ENCODE measurements at places on chromosomes 5 and 9.

DNA sequence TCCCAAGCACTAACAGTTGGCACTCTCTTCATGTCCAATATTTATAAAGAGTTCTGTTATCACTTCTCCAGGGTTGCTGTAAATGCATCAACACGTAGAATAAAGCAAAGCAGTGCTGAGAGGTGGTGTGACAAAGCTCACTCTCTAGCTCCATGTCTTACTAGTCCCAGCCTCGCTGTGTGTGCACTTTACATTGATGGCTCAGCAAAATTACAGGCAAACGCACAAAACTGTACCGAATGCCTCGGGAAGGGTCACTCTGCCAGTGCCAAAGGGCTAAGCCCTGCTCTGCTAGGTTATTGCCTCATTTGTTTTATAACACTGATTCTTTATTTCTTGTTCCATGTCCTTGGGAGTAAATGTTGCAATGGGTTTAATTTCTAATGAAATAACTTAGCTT is 1005.9 kb upstream of the WWC1 start:
- no peak for DNase-seq

DNA sequence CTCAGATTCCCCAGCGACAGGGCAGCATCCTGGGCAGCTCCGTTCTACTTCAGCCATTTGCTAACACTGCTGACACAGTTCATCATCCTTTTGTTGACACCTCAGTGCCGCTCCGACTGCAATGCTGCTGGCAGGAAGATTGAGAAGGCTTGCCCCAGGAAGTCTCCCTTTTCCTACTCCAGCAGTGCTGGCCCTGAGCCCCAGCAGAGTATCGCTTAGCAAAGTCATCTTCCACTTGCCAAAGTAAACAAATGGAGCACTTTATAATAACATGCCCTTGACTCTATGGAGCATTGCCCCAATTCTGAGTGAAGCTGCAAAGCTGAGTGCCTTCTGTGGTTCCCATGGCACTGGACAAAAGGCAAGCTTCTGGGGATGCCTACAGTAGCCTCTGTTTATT is 32.2 kb downstream of the PRLR start:
- DNase-seq, result no peak

DNA sequence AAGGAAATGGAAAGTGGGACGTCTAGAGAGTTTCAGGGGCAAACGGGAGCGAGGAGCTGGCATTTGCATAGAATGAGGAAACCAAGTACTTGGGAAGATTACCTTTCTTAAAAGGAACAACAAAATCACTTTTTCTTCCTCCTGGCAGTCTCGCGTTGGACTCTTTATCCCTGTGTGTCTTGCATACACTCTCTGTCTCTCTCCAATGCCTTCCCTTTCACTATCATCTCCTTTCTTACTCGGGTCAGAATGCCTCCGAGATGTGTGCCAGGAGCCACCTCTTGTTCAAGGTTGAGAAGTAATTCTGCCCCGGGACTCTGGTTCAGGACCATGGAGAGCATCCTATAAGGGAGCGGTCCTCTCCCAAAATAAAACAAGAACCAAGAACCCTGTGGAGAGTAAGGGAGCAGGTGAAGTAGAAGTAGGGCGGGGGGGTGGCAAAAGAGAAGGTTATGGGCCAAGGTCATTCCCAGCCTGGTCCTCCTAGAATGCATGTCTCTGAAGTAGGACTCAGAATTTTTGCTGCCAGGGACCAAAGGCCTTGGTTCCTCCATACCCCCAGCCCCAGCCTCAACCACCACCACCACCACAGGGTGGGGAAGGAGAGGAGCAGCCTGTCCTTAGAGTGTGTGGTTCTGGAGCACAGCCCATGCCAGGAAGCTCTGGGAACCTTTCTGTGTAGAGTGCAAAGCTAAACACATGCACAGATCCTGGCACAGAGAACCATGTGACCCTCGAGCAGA is 72.1 kb upstream of the ARAP3 start:
- no peak for DNase-seq

DNA sequence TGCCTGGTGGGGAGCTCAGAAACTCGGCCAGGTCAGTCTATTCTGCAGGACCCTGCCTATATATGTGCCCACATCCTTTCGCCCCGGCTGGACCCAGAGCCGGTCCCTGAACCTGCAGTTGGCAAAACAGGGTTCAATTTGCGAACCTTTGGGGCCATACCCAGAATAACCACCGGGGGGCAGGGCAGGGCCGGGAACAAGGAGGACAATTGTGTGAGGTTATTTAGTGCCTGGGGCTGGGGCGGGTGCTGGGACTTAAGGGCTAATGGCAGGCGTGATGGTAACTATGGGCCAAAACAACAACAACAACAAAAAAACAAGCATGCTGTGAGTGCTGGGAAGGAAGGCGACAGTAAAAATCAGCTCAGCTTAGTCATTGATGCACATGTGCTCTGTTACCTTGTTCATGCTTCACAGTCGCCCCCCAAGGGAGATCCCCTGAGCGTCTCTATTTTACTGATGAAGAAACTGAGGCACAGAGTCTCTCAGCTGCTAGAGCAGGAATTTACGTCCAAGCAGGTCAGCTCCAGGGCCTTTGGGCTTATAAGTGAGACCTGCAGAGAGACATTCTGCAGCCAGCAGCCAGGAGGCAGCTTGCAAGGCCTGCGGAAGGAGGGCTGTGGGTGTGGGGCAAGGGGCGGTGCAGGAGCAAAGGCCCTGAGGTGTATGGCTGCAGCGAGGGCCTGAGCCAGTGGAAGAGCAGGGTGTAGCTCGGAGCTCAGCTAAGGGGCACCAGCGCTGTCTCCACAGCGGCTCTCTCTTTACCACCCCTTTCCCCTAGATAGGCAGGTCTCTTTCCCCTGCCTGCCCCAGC is 106.0 kb downstream of the PHF2 start:
- DNase-seq, result no peak

DNA sequence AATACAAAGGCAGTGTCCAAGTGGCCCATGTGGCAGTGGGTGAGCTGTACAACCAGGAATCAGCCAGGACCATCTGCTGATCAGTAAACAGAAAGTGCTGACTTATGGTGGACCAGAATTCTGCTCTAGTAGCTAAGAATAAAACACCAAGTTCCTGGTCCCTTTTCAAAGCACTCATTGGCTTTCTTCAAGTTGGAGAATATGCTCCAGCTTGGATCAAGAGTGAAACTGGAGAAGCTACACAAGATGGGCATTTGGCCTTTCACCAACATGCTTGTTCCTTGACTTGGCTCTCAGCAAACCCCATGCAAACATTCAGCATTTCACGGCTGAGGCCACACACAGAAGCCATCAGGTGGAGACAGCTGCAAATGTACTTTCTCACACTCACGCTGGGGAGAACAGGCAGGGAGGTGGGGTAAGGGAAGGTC is 32.1 kb downstream of the MARCHF3 start:
- no peak for DNase-seq

DNA sequence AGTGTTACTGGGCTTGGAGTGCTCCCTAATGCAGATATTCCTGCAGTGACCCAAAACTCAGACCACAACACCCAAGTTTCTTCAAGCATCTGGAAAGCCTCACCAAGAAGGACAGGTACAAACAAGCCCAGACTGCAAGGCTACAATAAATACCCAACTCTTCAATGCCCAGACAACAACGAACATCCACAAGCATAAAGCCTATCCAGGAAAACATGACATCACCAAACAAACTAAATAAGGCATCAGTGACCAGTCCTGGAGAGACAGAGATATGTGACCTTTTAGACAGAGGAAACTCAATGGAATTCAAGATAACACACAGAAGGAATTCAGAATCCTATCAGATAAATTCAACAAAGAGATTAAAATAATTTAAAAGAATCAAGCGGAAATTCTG is 605.6 kb downstream of the PDE4D start:
- DNase-seq, result no peak

- peak; percentile 35 for DNase-seq
These were observed 37.4 kb downstream of the PIK3R1 start for GRCh38 chr5:68252673-68253623.

- no peak for DNase-seq
These were observed 89.3 kb upstream of the ALDH1A1 start for GRCh38 chr9:73042155-73042554.

DNA sequence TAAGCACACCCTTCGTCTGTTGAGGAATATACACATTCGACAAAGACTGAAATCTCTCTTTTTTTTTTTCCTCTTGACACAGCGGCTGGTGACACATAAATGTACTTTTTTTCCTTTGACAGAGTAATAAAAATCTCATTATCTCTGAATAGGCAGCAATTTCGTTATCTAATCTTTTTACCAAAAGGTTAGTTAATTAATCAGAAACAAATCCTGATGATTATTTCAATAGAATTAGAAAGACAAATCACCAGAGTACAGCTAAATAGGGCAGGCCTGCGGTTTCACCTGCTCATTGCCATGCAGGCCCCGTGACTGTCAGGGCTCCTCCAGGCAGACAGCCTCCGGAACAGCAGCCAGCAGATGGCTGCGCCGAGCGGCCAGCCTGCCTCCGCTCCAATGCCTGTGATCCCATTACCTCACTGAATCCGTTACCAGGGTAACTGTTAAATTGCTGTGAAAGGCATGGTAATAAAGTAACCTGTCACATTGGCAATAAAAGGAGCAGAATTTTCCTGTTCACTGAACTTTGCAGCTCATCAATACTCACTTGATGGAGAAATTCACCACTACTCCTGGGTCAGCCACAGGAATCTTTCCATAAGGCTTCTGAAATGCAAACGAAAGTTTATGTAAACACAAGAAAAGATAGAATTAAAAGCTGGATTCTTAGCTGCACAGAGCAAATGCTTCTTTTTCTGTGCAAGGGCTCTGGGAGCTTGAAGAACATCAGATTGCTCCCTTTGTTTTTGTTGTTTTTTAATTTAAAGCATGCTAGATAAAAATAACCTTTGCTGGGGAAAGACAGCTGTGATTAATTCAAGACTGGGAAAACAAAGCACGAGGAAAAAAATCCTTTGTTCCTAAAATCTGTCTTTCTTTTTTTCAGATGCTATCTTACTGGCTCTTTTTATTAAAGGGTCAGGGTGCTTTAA is 666.4 kb upstream of the ZNF608 start:
- DNase-seq, result no peak

GRCh38 chr5:160970605-160971191 is 118.7 kb upstream of the ATP10B start:
- DNase-seq, result no peak

- no peak for DNase-seq
These were observed 43.1 kb downstream of the BOD1 start for GRCh38 chr5:173573126-173573960.

DNA sequence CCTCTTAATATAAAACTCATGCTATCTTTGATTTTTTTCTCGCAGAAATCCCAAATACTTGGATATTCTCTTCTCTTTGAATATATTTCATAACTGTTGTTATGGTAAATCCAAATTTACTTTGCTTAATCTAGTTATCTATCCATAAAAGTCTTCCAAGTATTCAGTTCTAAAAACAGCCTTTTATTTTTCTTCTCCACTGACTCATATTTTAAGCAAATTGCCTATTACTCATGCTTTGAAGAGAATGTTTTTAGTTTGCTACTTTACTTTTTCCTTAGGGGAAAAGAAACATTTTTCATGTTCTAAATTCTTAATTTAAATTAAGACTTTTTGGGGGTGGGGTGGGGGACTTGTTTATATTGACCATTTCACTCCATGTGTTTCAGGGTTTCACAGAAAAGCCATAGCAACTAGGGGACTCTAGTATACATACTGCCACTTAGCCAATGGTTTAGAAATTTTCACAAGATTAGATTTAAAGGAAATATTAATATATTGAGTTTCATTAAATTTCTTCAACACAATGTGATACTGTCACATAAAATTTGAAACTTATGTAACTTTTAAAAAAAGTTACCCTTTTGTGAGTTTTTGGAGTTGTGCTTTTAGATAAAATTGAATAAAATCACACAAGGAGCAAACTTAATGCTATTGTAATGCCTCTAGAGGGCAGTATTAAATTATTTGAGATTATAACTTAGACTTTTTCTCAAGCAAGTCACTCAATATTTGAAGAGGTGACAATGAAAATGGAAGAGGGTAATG is 545.8 kb upstream of the ARRDC3 start:
- peak; percentile 38 for DNase-seq

DNA sequence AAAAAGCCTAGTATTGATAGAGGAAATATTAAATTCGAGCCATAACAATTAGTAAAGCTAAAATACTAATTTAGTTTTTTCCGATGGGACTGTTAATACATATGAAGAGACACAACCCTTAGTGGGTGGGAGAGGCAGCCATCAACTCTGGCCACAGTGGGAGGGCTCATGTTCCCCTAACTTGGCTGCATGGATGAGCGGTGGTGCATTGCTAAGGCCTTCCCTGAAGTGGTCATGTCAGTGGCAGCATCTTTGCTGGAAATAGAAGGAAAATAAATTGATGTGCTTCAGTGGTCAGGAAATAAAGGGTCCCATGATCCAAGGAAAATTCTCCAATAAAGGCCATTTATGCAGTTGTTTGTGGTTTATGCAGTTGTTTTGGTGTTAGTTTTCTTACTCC is 33.9 kb upstream of the F2RL2 start:
- DNase-seq, result no peak

GRCh38 chr5:119398727-119399466 is 43.1 kb downstream of the TNFAIP8 start:
- no peak for DNase-seq

DNA sequence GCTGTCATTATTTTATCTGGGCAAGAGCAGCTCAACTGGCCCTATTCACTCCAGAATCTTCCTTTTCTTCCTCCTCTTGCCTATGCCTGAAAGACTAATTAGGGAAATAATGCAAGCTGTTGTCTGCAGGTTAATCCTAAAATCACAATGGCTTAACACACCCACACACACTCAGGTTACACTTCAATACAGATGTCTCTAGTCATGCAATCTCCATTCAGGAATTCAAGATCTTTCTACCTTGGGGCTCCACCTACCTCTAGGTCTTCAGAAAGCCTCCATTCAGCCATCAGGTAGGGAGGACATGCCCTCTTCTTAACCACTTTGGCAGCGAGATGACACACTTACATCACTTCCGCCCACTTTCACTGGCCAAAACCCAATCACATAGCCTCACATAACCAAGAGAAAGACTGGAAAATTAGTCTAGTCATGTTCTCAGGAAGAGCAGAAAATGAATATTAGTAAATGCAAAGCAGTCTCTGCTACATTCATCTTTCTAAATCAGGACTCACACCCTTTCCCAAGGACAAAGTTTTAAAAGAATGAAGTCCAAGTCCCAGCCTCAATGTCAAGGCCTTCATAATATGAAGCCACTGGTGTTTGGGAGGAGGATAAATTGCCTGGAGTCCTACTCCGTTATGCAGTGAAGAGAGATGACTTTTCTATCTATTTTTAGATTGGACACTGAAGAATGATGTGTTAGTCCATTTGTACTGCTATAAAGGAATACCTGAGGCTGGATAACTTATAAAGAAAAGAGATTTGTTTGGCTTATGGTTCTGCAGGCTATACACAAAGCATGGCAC is 428.1 kb downstream of the EFNA5 start:
- no peak for DNase-seq

DNA sequence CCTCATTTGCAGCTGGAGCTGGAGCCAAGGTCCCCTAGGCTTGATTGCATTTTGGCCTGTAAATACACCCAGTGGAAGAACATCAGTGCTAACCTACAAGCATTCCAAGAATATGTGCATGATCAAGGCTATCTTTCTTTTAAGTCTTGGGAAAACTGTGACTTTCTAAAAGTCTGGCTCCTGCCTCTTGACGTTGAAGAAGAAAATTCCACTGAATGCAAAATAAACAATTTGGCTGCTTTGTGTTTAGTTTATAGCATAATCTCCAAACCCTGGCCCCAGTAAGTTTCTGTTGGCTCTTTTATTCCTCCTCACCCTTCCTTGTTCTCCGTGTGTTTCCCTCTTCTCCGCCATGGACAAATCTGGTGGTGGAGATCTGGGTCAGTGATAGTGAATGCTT is 109.3 kb upstream of the TLE1 start:
- no peak for DNase-seq

GRCh38 chr9:96089452-96090085 is 212.4 kb downstream of the HSD17B3 start:
- DNase-seq, result no peak

GRCh38 chr5:80059354-80059980 is 24.3 kb downstream of the THBS4 start:
- DNase-seq, result no peak
